ENCODE measurements at places on chromosomes 2 and 18.

DNA sequence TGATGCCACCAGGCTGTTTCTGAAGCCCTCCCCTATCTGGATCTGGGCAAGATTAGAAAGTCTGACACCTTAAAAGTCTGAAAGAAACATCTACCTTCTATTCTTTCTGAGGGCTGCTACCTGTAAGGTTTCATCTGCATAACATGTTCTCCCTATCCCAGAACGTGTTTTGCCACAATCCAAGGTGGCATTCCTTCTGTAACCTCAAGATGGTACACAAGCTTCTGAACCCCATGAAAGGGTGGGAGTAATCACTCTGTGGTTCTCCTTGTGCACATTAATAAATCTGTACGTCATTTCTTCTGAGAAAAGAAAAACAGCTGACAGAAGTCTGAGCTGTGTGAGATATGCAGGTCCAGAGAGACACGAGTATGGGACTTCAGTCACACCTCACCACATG, 41.8 kb upstream of the MSH6 start:
- DNase-seq: no peak

DNA sequence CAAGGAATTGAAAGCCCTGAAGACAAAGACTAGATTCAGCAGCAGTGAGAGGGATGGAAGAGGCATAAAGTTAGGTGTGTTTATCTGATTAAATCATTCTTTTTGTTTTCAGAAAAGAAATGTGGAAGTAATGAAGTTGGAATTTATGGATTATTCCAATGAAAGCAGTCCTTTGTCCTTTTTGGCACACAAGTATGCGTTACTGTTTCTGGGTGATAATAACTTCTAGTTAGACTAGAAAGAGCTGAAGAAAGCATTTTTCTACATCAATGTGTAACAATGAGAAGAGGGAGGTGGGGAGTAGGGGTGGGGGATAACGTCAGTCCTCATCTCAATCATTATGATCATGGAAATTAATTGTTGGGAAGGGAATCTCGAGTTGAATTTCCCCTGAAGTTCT, 53.0 kb downstream of the AQP4 start:
- DNase-seq: no peak

DNA sequence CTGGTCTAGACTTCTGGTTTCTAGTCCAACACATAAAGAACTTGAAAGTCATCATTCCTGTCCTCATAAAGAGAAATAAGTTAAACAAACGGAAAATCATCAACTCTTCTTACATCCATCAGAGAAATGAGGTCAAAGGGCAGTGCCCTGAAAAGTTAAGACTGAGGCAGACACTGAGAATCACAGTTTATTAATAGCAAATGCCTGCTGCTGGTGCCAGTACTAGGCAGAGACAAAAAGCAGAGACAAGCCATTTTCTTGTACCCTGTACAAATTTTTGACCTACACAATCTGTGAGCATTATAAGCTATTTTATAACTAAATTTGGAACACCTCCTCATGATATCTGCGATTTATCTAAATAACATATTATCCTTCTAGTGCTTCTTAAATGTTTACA, 36.8 kb downstream of the ATF2 start:
- no peak for DNase-seq

DNA sequence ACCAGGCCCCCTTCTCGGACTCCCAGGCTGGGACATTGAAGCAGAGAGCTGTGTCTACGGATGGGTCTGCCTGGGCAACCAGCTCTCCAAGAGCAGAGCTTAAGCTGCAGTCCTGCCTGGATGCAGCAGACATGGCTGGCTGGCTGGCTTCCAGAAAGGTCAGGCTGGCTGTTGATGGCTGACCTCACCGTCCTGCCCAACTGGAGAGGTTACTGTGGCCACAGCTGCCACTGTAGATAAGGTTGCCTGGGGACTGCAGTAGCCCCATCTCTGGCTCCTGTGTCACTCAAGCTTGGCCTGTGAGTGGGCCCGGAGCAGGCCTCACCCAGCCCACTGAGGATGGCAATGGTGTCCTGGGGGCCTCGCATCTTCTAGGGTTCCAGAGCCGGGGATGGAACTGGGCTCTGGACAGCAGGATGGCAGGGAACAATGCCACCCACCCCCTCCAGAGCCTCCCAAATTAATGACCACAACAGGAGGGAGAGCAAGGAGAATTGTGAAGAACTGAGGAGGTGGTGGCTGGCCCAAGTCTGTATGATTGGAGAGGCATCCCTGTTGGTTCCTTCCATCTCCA, 37.0 kb upstream of the FOSL2 start:
- DNase-seq: peak; percentile 56

- DNase-seq: no peak
Measured at GRCh38 chr2:75959724-75960471, 249.2 kb upstream of the GCFC2 start.

- no peak for DNase-seq
Measured at GRCh38 chr2:151159109-151159662, 102.5 kb downstream of the RBM43 start.

DNA sequence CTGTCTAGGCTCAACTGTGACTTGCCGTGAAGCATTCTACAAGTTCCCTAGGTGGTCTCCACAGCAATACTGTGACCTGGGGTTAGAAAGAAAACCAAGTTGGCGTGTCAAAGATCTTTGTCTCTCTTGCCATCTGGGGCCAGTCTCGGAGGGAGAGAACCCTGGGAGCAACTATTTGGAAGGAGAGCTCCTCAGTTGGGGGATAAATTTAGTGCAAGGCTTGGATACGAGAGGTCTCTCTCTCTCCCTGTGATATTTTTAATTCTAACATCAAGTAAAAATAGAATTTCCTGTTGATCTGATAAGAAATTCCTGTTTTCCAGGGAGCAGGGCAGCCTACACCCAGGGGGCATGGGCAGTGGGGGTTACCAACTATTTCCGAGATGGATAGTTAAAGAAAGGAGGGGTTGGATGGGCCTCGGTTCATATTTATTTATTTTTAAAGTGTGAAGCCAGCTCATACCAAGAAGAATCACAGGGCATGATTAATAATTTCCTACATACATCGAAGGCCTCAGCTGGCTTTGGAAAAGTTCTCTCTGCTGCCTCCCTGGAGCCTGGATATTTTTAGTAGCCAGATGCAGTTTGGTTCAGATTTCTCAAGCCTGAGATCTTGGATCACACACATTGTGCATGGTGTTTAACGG, 62.8 kb downstream of the EHD3 start:
- no peak for DNase-seq

DNA sequence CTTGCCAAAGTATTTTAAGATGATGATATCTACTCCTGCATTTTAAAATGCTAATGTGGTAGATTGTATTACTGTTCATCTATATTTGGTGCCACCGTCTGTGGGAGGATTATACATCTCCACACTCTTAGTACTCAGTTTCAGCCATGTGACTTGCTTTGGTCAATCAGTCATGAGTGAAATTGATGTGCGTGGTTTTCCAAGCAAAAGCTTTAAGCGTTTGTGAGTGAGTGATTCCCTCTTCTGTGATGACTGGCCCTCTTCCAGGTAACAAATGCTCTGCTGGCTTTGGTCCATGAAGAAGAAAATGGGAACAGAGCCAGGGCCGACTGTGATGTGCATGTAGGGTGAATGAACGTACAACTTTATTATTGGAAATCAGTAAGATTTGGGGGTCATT, 330.4 kb downstream of the LPIN1 start:
- no peak for DNase-seq

Data from DMS53 (cell line).